H4 (cell line): ENCODE measurements at places on chromosomes 3 and 15.

DNA sequence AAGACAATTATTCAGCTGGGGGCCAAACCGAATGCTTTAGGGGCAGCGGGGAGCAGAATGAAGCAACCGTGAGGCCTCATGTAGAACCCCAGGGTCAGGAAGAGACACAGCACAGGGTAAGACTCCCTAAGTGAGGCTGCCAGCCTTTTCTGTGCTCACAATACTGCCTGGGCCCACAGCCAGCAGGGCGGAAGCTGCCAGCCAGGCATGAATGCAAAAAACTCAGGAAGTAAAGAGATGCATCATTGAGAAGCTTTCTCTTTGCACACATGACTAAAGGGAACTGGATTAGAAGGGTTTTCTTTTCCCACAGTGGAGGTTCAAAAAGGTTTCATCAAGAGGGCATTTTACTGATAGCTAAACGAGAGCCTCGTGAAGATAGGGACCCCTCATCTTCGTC lies 33.3 kb downstream of the CA12 start:
- peak; percentile 86 for DNase-seq

DNA sequence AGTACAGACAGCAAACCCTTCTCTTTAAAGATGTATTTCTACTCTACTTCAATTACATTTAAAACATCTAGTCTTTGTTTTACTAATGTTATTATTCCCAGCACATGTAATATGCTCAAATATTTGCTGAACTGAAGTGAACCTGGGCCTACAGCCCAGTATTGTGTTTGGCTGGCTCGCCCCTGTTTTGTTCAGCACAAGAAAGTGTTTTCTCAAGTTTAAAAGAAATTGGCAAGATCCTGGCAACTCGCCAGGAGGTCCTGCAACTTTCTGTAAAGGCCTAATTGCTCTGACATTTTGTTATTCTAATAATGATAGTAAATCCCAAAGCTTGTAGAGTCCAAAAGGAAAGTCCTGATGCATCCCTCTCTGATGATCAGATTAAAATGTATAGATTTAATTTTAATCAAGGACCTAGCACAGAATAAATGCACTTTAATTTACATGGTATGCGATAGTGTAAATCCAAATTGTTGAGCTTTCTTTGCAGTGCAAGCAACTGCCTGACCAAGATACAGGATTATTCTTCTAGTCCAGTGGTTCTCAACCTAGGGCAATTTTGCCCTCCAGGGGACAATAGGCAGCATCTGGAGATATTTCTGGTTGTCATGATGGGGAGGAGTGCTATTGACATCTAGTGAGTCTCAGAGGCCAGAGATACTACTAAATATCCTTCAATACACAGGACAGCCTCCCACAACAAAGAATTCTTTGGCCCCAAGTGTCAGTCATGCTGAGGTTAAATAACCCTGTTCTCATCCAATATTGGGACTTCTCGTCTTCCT lies 35.7 kb upstream of the TMOD3 start:
- DNase-seq, result no peak

GRCh38 chr15:25777037-25777436 lies 86.1 kb downstream of the ATP10A start:
- DNase-seq, result no peak

GRCh38 chr3:157174290-157174648 lies 14.3 kb upstream of the CCNL1 start:
- DNase-seq, result no peak

- DNase-seq, result no peak
Measured at GRCh38 chr3:122985539-122985938, 42.0 kb downstream of the SEMA5B start.
